ENCODE measurements at places on chromosomes 4 and X.

DNA sequence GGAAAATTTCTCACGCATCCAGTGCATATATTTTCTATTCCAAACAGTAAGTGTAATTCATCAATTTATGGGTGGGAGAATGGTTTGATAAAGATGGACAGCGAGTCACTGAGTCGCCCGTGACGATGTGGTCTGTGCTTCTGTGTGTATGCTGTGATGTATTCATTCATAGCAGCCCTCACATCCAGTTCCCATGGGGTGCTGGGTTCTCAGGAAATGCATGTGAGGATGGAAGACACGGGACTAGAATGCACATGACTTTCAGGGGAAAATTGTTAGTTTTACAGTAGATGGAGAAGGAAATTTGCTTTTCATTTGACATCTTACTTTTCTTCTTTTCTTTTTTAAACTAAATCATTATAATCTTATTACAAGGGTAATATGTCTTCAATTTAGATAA is 152.9 kb downstream of the STOX2 start:
- DNase-seq: no peak

- DNase-seq: no peak
Observed at GRCh38 chr4:142547974-142548373, 298.1 kb downstream of the INPP4B start.

GRCh38 chr4:59535541-59535940 is 1664.6 kb upstream of the ADGRL3 start:
- DNase-seq: no peak

- no peak for DNase-seq
Observed at GRCh38 chr4:75069493-75070074, 136.7 kb downstream of the PARM1 start.

GRCh38 chr4:73067971-73068394 is 1.5 kb downstream of the COX18 start:
- DNase-seq: no peak

DNA sequence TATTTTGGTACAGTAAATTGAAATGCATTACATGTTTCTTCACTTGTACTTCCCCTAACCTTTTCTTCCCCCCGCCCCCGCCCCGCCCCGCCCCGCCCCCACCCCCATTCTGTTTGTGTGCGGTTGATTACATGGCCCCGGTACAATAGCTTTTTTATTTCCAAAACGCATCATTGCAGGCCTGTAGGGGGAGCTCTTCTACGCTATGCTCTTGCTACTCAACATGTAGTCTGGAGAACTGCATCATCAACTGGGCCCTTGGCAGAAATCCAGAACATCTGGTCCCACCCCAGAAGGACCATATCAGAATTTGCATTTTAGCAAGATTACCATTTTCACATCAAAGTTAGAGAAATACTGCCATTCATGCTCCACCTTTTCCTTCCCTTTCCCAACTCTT is 333.3 kb upstream of the DDX53 start:
- DNase-seq: no peak

DNA sequence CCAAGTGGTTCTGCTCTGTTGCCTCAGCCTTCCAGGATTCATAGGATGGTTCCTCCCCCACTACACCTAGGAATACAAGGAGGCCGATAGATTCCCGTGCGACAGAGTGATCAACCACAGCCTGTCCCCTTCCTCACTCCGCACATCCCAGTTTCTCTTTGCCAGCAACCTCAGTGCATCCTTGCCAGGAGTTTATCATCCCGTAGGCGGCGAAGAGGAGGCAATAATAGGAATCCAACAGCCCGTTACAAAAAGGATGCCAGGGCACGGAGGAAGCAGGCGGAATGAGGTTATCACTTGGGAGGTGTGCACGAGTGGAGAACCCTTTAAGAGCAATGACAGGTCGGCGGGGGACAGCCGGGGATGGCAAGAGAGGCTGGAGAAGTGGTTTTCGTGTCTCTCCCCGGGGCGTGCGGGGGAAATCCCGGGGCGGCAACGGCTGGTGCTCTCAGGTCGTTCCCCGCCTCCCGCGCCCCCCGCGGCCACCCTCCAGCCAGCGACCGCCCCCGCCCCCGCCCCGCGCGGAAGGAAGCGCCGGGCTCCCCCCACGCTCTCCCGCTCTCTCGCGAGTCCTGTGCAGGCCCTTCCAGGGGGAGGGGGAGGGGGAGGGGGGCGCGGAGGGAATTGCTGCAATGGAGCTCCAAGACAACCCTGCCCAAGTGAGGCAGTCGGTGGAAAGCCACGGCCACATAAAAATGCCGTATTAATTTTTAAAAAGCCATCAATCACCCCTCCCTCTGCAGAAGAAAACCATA is 1.6 kb downstream of the PPP3CA start:
- DNase-seq: peak; percentile 33

DNA sequence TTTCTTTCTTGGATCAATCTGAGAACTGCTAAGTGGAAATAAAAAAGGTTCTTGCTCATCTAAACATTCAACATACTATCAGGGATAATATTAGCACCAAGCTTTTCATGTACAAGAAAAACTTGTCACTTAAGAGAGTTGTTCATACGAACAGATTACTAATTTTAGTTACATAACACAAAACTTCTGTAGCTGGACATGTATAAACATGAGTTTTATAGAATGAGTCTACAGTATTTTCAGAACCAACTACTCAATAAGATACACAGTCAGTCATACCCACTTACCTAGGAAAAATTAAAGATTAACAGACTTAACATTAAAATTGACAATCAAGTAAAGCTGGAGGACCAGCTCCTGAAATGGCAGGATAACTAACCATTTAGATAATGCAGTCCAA is 540.1 kb upstream of the FAM241A start:
- DNase-seq: no peak

DNA sequence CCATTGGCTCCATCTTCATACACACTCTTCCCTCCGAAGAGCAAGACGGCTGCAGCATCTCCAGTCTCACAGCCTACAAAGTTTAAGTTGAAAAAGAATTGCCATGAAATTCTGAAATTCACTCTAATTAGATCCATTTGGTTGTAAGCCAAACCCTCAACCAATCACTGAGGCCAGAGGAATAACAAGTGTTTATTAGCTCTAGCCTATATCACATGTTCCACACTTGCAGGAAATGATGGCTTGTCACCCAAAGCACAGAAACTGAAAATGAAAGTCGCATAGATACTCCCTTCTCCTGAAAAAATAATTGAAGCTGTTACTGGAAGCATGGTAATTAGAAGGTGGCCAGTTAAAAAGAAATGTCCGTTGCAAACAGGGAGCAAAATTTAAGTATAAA is 1071.8 kb downstream of the CCSER1 start:
- no peak for DNase-seq

DNA sequence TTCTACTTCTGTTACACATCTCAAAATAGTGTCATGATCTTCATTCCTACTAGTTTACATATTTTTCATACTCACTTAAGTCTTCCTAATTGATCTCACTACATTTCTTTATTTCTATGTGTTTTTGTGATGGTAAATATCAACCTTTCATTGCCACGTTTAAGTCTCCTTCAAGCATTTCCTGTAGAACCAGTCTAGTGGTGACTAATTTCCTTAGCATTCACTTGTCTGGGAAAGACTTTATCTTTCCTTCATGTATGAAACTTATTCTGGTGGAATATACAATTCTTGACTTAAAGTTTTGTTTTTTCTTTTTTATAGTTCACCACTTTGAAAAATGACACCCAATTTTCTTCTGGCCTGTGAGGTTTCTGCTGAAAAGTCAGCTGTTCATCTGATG is 181.4 kb upstream of the NEIL3 start:
- DNase-seq: no peak

DNA sequence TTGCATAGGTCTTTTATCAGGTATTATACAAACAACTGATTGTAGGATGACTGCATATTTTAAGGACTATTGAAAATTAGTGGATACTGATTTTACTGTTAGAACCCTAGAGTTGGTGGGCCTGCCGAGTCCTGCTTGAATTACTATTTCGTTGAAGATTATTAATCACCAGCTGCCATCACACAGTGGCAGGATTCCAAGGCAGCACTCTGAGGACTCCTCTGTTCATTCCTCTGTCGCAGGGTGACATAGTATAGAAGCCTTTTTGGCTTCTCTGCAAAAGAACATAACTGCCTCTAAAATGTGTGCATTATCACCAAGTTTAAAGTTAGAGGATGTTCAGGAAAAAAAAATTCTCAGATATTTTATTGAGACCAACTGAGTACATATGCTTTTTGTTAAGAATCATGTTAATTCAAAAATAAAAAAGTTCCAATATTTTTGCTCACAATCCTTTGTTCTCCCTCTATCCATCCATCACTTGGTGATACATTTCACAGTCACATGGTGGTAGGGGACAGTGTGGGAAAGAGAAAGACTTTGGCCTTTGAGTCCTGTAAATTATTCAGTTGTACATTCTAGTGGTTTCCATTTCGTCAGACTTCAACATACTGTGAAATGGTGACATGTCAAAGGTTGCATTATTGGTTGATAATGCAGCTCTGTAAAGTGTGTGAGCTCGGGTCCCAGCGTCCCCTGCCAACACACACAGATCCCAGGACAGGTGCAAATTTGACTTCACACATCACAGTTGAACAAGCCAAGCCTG is 332.5 kb downstream of the GRID2 start:
- DNase-seq: no peak

- DNase-seq: no peak
Observed at GRCh38 chrX:51824061-51824460, 69.4 kb upstream of the MAGED1 start.

GRCh38 chr4:182142176-182143085 is 100.8 kb upstream of the TENM3 start:
- DNase-seq: no peak

DNA sequence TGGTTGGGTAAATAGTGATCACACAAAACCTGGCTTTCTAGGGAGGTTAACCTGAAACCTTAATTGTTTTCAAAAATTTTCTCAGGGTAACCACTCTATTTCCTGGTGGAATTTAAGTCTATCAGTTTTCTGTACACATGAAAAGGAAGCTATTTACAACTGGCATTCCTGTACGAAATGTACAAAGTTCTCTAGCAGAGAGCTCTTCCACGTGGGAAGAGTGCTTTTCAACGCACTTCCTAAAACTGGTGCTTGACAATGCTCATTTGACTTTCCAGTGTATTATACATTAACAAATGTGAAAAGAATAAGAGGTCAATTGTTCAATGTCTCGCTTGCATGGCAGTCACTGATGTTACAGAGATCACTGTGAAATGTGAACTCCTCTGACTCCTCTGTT is 2.8 kb upstream of the SOD3 start:
- DNase-seq: no peak

DNA sequence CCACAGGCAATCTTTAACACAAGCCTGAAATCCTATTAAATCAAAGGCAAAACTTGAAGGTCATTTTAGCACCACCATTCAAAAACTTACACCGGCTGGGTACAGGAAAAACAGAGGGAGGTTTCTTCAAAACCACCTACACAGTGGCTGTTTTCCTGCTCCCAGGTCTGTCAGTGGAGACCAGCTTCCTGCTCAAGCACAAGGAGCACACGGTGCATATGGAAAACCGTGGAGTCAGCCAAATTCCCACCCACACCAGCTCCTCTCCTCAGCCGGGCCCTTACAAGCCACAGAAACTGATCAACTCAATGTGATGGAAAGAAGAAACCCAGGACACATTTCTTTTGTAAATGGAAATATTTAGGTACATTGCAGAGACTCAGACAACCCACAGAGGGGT is 14.3 kb upstream of the FAM241A start:
- DNase-seq: no peak

GRCh38 chrX:65985922-65986588 is 53.8 kb downstream of the VSIG4 start:
- peak; percentile 37 for DNase-seq

DNA sequence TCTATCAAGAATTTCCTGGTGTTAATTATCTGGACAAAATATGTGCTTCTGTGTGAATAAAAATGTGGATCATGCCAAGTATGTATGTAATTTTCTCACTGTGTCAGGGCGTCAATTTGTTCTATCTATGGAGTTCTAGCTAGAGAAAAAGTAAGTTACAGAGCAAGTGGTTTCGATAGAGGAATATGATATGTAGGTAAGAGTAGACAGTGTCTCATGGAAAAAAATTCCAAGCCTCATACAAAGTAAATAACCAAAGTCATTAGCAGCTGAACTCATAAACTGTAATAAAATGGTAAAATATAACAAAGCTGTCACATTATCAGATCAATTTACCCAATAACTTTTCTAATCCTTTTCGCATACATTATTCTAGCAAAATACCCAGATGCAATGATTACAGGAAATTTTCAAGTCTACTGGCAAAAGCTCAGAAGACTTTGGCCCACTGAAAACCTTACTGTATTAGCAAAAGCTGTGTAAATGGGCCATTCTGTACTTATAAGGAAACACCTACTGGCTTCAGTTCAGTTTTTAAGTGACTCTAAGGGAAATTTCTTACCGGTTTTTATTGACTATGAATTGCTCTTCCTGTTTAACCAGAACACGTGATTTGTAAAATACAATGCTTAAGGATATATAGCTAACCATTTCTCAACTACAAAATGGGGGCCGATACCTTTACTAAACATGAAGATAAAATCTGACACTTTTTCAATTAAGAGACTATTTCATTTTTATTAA is 121.0 kb upstream of the ARSJ start:
- DNase-seq: no peak

- DNase-seq: no peak
Observed at GRCh38 chrX:79182071-79182470, 37.6 kb downstream of the GPR174 start.

- no peak for DNase-seq
Observed at GRCh38 chr4:10316851-10317250, 140.4 kb downstream of the ZNF518B start.

DNA sequence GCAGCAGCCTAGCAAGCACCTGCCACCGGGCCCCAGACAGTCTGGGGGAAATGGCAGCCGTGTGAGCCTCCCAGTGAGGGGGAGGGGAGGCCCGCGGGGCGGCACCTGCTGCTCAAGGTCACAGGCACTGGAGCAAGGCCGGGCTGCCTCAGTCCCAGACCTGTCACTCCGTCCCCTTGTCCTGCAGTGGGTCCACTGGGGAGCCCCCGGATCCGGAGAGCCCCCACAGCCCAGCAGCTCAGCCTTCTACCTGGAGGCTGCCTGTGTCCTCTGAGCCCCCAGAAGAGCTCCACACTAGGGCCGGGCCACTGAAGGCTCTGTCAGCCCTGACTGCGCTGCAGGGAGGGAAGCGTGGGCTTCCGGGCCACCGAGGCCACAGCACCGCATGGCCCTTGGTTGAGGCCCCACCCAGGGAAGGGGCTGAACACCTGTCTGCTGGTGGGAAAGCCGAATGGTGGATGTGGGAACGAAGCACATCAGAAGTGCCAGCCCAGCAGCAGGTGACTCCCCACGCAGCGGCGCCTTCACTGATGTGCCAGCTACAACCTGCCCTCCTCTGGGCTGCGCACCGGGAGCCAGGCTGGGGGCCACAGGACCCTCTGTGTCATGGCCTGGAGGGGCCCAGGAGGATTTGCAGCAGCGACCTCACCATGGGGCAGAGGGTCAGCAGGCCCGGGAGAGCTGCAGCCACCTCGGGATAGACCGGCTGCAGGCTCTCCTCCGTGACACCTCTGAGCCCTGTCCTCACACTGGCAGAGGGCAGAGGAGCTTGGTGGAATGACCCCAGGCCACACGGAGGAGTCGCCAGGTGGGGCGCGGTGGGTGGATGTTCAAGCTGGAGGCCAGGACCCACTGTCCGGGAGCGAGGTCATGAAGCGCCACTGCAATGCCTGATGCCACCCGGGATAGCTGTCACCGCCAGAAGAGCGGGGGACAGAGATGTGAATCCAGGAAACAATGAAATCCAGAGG is 35.0 kb upstream of the MXD4 start:
- no peak for DNase-seq
